ENCODE measurements at places on chromosomes 7 and 10.

- DNase-seq, result no peak
Measured at GRCh38 chr7:126403040-126403439, 849.7 kb downstream of the GRM8 start.

- no peak for DNase-seq
Measured at GRCh38 chr10:114223066-114223465, 16.0 kb upstream of the VWA2 start.

- DNase-seq, result peak; percentile 79
Measured at GRCh38 chr7:28062197-28062991, 118.2 kb downstream of the JAZF1 start.

GRCh38 chr10:35447693-35448407 lies 111.5 kb downstream of the CCNY start:
- peak; percentile 13 for DNase-seq

- no peak for DNase-seq
Measured at GRCh38 chr7:158125091-158125490, 462.5 kb downstream of the PTPRN2 start.

DNA sequence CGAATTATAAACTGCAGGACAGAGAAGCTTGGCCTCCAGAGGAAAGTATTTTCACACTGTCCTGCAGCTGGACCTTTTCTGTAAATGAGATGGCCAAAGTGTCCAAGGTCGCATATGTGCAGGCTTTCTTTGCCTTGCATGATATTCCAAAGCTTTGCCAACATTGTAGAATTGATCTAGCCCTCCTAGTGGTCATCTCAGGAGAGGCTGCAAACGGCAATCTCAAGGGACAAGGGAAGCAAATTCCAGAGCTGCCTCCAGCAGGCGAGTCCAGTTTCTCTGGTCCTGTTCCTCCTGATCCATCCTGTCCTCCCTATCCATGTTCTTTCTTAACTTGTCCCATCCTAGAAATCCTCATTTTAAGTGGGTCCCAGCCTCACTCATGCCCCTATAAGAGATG lies 373.4 kb upstream of the PCDH15 start:
- DNase-seq, result no peak

DNA sequence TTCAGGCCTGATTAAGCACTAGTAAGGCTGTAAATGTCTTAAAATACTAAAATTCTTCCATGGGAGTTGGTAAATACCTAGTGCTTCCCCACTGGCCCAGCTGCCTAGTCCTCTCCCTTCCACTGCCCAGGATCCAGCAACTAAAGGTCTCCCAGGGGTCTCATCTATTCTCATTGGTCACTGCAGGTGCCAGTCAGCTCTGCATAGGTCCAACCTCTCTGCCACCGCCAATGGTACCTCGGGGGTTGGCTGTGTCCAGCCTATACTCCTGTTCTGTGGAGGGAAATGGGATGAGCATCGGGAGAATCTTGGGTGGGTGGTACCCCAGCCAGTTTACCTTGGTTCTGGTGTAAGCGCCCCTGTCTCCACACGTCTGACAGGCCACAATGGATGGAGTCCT lies 6.1 kb upstream of the CREB5 start:
- no peak for DNase-seq

DNA sequence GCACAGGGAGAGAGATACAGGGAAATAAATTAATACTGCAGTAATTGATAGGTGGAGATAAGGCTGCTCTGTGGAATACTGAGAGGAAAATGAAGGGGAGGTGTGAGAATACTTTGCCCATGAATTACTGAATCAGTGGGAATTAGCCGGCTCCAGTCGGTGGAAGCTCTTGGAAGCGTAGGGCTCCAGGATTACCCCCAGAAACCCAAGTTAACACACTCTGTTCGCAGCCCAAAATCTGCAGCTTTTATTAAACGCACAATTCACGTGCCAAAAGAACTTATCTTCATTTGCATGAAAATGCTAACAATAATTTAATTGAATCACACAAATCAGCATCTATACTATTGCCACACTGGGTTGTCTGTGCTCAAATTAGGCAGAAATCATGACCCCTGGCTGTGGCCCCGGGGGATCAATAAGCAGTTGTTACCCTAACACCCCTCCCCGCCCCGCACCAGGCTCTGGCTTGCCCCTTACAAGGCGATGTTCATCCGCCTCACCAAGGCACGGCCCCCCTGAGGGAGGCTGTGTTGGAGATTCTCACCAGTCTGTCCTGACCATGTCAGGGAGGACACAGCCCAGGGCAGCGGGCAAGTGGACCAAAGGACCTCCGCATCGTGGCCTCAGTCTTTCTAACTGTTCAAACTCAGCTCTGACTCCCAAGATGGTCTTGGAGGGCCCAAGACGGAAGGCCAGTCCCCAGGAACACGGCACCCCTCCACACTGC lies 48.4 kb upstream of the MGMT start:
- DNase-seq, result no peak

GRCh38 chr7:87498893-87499292 lies 23.4 kb upstream of the ABCB4 start:
- DNase-seq, result no peak
